Kidney tubule cell (primary cell): ENCODE measurements at places on chromosomes 11 and 22.

- DNase-seq = peak; percentile 84
These were observed 18.5 kb upstream of the CBX7 start for GRCh38 chr22:39170825-39171622.

DNA sequence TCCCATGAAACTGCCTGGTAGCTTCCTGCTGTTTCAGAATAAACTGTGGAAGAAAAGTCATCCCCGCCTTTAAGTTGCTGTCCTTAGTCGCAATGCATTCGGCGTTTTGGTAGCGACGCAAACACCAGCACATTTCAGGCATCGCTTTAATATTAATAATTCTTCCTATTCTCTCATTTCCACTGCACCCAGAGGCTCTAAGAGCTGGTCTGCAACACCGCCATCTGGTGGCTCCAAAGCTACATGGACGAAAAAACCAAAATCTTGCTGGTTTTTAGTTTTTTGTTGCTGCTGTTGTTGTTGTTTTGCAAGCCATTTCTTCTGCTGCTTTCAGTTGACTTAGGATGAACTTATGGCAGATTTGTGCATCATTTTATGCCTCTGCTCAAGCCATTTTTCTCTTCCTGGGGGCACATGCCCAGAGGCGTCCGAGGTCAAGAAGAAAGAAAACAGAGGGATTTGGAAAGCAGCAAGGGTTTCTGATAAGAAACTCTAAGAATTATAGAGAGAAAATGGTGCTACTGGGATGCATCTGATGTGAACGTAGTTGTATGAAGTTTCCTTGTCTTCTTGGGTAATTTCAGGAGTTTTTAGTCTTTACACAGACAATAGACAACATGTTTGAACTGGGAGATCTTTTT, 345.4 kb upstream of the KIRREL3 start:
- DNase-seq = peak; percentile 26

DNA sequence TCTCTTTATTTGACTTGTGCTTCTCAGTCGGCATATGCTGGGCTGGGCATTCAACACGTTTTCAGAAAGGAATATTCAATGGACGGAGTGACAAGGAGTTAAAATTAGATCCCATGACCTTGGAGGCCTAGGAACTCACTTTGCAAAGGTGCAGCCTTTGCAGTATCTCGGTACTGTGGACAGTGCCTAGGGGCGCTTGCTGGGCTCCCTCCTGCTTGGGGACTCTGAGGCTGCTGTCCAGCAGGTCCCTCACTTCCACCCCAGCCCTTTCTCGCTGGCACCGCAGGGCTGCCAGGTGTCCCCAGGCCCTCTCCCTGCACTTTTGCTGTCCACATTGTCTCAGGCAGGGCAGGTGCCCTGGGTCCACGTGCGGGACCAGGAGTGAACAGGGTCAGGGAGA, 255.5 kb upstream of the B3GAT1 start:
- no peak for DNase-seq

GRCh38 chr11:100367892-100368291, 319.2 kb upstream of the ARHGAP42 start:
- DNase-seq = no peak

- DNase-seq = no peak
These were observed 3.2 kb upstream of the EMID1 start for GRCh38 chr22:29202212-29203192.

DNA sequence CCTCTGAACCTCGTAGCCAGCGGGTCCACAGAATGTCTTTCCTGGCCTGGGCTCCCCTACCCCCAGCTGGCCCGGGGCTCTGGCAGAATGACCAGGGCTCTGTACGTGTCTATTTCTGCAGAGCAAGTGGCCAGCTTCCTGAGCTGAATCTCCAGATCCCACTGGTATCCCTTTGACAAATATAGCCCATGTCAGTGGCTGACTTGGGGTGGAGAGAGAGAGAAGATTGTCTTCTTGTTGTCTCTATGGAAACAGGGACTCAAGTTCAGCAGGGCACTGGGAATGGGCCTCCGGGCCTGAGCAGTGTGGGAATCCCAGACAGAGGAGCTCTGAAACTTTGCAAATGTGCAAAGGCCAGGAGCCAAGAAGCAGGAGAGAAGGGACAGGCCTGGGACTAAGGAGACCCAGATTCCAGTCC, 33.9 kb downstream of the ANO1 start:
- no peak for DNase-seq

DNA sequence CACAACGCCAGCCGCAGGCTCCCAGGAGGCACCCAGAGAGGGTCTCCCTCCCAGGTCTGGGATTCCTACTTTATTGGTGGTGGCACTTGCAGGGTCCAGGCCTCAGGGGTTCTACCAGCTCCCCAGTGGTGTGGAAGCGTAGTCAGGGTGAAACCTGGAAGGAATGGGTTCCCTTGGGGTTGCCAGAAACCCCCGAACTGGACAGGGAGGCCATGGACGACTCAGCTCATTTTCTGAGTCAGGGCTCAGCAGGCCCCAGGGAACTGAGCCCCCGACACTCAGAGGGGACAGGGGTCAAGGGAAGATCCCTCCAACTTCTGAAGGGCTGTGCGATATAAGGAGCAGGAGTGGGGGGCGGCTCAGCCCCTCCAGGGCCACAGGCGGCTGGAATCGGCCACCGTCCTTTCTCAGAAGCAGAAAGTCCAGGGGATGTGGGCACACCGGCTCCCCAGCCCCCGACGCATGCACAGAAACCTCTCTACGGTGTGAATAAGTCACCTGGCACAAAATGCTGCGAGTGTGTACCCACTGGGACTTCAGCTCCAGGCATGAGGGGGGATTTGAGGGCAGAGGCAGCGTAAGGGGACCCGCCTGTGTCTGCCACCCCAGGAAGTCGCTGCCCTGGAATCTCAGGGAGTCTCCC, 25.1 kb downstream of the MRGPRG start:
- no peak for DNase-seq

GRCh38 chr11:130431331-130431773, 2.9 kb upstream of the ADAMTS8 start:
- peak; percentile 64 for DNase-seq

- DNase-seq = peak; percentile 60
These were observed 63.6 kb upstream of the LRRC4C start for GRCh38 chr11:41522899-41523672.

DNA sequence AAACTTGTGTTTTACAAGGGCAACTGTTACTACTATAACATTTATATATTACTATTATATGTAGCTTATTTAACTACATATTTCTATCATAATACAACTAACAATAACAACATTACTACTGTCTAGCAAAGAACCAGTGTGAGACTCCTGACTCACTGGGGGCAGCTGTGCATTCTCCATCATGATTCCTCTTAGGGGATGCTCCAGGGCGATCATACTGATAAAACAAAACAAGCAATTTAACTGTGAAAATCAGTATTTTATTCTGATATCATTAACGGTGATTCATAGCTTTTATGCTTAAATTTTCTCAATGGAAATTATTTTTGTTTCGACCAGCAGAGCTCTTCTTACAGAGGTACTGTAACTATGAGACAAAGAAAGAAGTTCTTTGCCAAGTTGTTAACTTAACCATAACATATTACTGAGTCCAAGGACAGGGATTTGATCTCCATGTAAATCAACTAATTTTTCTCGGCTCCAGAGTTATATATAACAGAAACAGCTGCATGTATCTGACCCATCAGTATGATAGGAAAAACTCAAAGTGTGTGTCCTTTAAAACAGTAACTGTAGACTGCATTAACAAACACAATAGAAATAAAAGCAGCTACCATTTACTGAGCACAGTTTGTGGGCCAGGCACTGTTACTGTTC, 24.8 kb upstream of the FNBP4 start:
- DNase-seq = no peak

- no peak for DNase-seq
These were observed 19.5 kb upstream of the NTM start for GRCh38 chr11:131350872-131351271.

DNA sequence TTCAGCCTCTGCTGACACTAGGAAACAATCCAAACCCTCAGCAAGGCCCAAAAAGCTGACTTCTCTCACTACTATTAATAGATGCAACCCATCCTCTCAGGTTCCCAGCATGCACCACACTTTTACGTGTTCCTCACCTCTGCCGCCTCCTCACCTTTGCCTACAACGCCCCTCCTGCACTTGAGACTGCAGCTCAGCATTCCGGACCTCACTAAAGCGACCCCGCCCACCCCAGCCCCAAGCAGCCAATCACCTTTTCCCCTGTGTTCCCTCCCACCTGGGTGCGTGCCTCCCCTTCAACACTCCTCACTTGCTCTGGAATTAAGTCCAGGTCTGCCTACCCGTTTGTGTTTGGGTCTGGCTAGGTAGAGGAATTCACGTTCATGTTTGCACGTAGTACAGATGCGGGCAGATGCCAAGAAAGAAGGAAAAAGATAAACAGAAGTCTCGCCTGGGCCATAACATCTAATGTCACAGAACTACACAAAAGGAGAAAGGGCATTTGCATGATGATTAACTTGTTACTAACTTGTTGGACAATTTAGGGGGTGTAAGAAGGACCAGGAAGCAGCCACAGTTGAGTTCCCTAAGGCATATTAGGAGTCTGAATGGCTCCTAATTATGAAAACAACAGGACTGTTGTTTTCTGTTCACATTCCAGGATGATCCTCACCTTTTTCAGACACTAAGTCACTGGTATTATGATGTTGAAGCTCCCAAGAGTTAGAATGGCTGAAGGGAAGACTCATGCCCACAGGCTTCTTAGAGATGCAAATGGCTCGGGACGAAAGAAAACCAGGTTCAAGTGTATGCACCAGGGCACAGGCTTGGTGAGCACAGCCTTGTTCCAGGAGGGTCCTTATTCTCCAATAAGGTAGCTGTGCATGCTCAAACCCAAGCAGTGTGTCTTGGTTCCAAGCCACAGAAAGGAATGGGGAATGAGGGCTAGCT, 102.2 kb downstream of the MICAL3 start:
- peak; percentile 71 for DNase-seq
